ENCODE measurements at places on chromosomes 7 and 10.
A peak's percentile ranks its signal among the peaks of the same experiment; 100 is the strongest.

- DNase-seq: no peak
These were observed 45.0 kb upstream of the CSTF2T start for GRCh38 chr10:51744235-51745000.

DNA sequence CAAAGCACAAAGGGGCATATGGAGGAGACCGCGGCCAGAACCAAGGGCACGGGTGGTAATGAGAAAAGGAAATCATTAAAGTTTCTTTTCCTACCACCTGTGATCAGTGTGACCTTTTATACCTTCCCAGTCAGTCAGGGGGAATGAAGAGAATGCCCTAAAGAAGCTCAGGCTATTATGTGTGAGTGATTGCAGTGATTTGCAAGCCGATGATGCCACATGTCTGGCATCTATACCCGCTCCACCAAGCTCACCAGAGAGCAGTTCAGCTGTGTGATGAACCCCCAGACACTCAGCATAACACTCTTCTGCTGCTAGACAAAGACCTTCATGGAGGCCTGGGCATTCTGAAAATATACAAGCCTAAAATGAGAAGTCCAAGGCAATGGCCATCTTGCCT lies 106.2 kb upstream of the AGK start:
- no peak for DNase-seq

- DNase-seq: no peak
These were observed 75.0 kb upstream of the AFAP1L2 start for GRCh38 chr10:114479307-114479706.

DNA sequence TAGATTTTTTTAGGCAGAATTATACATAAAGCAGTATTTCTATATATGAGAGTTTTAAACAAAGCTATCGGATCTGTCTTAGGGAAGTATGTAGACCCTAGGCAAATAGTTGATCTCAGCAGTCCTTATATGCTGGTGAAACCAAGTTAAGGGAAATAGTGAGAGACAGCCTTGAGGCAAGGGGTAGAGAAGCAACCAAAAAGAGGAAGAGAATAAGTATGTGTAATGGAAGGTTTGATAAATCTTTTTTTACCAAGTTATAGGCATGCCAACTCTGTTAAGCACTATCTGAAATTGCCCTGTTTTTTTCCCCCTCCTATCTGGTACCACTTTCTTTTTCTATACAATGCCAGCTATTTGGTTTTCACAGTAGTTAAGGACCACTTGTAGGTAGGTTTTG lies 19.9 kb downstream of the SPAG6 start:
- DNase-seq: no peak

DNA sequence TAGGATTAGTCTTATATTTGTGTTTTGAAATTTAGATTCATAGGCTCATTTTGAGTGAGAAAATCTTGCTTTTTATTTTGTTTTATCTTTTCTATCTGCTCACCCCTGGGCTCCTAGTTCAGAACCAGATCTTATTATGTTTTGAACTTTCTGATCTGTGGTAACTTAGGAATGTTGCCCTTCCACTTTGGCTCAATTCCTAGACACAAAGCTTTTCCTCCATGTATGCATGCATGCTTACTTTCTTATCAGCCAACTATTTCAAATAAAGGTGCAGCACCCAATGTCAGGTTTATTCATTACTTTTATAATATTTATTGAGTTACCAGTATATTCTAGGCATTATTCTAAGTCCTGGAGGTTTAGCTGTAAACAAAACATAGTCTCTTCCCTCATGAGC lies 374.8 kb upstream of the KIAA1217 start:
- DNase-seq: no peak

- peak; percentile 42 for DNase-seq
These were observed 218.8 kb upstream of the FRMD4A start for GRCh38 chr10:14549496-14549895.

All from choroid plexus epithelial cell (primary cell).